ENCODE measurements at places on chromosomes 1 and 21.

DNA sequence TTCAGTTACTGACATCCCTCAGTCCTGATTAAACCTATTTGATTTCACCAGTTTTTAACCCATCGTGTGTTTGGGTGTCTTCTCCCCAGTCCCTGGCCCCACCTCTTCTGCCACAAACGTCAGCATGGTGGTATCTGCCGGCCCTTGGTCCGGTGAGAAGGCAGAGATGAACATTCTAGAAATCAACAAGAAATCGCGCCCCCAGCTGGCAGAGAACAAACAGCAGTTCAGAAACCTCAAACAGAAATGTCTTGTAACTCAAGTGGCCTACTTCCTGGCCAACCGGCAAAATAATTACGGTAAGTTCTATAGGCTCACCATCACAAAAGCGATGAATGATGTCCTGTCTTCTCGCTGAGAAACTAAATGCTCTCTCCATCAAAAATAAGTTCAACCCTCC is 28.7 kb downstream of the NBPF3 start:
- DNase-seq: no peak

- DNase-seq: no peak
Observed at GRCh38 chr1:99659755-99660210, 13.9 kb downstream of the PALMD start.

GRCh38 chr1:61254634-61255357 is 172.4 kb downstream of the NFIA start:
- no peak for DNase-seq

DNA sequence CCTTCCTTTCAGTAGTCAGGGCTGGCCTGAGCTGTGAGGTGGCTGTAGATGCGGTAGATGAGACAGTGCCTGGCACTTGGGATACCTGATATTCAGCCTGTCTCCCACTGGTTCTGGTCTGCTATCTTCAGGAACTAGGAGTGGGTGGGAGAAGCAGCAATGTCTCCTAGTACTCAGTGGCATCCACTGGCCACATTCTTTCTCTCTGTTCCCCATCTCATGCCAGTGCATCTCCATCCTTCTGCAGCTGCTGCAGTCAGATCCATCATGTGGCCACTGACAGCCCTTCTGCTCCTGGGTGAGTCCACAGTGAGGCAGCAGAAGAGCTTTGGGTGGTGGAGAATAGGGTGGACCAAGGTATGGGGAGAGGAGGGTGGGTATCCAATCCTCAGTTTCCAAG is 1.1 kb downstream of the FCRLB start:
- DNase-seq: no peak

GRCh38 chr21:35583566-35584216 is 476.6 kb downstream of the SETD4 start:
- no peak for DNase-seq
